ENCODE measurements at places on chromosomes 5 and 9. TPM values are rescaled to one million over a fixed set of nuclear protein-coding genes. Genes with fewer than 3 reads are reported as not detected.

- DNase-seq: no peak
These were observed 30.9 kb downstream of the CEMIP2 start for GRCh38 chr9:71737455-71737854.

DNA sequence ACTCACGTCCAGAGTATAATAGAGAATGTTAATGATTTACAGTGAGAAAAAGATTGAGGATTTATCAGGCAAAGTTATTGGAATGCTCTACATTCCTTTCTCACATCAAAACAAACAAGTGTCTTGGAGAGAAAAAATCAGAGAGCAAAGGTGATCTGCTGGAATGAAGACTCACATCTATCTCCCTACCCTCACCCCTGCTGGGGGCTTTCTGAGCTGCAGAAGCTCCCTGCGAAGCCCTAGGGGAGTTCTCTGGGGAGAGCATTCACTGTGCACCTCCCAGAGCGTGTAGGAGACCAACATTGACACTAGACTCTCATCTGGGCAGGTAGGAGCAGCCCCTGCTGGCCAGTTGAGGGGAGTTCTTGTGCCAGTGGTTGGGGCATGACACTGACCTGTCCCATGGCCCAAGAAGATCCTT is 76.6 kb upstream of the ADAMTS16 start:
- DNase-seq: no peak

DNA sequence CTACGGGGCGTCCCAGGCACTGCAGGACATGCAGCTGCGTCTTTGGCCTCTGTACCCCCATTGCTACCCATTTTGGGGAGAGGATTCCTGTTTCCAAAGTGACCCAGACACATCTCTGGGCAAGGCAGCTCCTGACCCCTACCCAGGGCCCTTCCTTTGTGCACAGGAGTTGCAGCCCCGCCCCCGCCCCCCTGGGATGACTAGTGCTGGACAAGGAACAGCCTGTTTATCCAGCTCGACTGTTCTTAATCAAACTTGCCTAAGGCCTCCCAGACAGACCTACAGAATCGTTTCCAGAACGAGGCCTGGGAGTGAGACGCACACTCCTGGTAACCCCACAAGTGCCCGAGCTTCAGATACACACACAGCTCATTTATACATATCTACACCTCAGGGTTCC is 13.2 kb downstream of the DIPK1B start:
- no peak for DNase-seq

DNA sequence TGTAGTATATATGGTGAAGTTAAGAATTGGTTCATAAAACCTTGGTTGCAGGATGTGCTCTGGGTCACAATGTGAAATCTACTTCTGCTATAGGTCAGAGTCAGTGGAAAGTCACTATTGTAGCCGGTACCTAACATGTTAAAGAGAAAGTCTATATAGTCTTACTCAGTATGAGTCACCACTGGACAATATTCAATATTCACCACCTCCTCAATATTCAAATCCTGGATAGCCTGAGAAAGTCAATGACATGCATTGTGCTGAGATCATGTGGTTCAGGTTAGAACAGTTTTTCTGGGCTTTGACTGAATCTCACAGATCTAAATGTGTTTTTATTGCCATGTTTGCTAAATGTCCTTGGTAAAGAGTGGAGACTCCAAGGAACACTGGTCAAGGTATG is 108.8 kb downstream of the HMHB1 start:
- no peak for DNase-seq

The INSL6 gene
- 0.25 TPM for polyA plus RNA-seq

The GABRA6 gene
- not detected for polyA plus RNA-seq

Data from muscle of leg (tissue), 16 donors.